NCI-H1092 (cell line): ENCODE measurements at places on chromosomes 13 and 19.

GRCh38 chr13:100803091-100803490 lies 128.5 kb upstream of the TMTC4 start:
- no peak for DNase-seq

DNA sequence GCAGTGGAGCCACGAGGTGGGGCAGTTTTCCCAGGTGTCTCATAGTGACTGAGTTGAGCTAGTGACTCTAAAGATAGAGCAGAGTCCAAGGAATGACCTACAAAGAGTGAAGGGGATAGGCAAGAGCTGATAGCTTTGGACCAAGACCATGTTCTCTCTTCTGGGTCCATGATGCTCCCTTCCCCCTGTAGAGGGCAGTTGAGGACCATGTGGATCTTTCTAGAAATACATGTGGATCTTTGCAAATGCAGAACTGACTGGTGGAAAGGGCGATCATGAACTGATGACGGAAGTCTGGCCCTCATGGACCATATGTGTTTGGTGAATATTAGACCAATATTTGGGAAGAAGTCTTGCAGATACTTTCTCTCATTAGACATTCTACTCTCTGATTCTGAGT lies 6.9 kb downstream of the PSG1 start:
- no peak for DNase-seq

GRCh38 chr13:28530729-28531076 lies 35.8 kb upstream of the FLT1 start:
- DNase-seq, result no peak

DNA sequence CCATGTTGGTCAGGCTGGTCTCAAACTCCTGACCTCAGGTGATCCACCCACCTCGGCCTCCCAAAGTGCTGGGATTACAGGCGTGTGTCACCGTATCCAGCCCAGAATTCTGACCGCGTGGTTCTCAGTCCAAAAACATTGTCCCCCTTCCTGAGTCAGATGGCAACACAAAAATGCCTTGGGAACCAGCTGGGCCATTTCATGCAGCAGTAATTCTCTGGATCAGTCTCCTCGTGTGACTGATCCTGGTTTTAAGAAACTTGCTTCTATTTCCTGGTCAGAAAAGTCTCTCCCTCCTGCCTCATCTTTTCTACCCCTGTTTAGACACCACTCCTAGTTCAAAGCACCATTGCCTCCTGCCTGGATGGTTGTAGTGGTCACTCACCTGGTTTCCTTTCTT lies 60.9 kb upstream of the USP29 start:
- no peak for DNase-seq

- DNase-seq, result no peak
Measured at GRCh38 chr19:30733826-30734550, 361.8 kb downstream of the ZNF536 start.

GRCh38 chr19:39411081-39411831 lies 1.2 kb upstream of the PLEKHG2 start:
- no peak for DNase-seq

GRCh38 chr19:8552810-8553209 lies 24.4 kb downstream of the MYO1F start:
- DNase-seq, result no peak

GRCh38 chr13:41122838-41123237 lies 9.8 kb downstream of the KBTBD6 start:
- DNase-seq, result no peak

DNA sequence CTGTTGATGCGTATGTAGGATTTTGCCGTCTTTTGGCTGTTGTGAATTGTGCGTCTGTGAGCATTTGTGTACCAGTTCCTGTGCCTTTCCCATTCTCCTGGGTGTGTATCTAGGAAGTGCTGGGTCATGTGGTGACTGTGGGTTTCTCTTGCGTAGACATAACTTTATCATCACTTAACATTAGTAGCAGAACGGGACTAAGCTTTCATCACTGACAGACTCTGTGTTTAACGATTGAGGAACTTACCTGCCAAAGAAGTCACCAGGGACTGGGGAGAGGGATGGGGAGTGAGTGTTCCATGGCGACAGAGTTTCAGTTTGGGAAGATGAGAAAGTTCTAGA lies 15.0 kb downstream of the FZR1 start:
- DNase-seq, result no peak

GRCh38 chr13:24865163-24865953 lies 101.4 kb downstream of the RNF17 start:
- no peak for DNase-seq

DNA sequence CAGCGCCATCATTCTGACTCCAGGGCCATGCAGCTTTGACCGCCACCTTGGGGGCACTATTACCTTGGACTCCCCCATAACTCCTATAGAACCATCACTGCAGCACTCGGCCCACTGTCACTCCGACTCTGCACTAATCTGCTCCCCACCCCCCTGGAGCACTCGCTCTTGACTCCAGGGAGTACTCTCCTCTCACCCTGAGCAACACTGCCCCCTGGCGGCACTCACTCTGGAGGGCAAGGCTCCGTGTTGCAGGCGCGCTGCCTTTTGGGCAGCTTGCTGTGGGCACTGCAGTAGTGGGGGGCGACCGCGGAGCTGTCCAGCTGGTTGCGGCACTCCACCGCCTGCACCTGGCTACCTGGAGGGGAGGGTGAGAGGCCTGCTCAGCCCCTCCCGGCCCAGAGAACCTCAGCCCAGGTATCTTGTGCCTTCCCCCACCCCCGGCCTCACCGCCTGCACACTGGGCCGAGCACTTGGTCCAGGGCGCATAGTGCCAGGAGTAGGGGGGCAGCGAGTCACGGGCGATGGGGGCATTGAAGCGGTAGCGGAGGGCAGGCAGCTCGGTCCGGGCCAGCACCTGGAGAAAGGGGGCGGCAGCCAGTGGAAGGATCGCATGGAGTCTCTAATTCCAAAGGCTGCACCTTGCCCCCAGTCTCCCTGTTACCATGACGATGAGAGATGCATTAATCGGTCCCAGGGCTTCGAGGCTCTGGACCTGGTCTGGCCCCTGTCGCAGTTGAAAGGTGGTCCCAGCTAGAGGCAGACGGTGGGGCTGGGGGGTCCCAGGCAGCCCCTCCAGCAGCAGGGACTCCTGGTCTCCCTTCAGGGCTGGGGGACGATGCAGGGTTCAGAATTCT lies 8.9 kb upstream of the MYO1F start:
- DNase-seq, result no peak

- no peak for DNase-seq
Measured at GRCh38 chr19:6738787-6739389, 592 bp upstream of the TRIP10 start.

GRCh38 chr13:83352391-83352790 lies 529.9 kb downstream of the SLITRK1 start:
- no peak for DNase-seq

GRCh38 chr19:39873385-39873784 lies 27.2 kb upstream of the FBL start:
- DNase-seq, result no peak

- DNase-seq, result no peak
Measured at GRCh38 chr13:113584870-113585671, 518 bp downstream of the TFDP1 start.

GRCh38 chr19:4597975-4598671 lies 38.6 kb upstream of the SEMA6B start:
- DNase-seq, result no peak

DNA sequence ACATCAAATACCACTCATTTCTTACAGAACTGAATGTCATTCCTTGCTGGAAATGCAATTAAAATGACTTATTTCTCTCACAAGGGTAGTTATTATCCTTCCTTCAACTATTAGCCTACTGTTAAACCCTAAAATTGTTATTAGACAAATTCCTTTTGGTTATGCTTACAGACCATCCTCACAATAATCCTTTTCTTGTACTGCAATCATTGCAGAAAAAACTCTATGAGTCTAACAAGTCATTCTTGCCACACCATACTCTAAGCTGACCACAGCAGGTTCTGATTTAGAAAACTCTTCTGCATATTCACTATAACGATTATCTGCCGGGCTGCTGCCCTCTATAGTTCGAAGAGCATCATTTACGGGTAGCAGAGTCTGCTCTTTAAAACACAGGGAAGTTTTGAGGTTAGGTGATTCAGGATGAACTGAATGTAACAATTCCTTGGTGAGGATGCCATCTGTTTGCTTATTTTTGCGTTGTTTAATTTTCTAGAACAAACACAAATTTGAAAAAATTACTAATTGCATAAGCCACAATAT lies 38.2 kb downstream of the MTMR6 start:
- no peak for DNase-seq

- no peak for DNase-seq
Measured at GRCh38 chr19:55300886-55301458, 17.2 kb downstream of the BRSK1 start.

DNA sequence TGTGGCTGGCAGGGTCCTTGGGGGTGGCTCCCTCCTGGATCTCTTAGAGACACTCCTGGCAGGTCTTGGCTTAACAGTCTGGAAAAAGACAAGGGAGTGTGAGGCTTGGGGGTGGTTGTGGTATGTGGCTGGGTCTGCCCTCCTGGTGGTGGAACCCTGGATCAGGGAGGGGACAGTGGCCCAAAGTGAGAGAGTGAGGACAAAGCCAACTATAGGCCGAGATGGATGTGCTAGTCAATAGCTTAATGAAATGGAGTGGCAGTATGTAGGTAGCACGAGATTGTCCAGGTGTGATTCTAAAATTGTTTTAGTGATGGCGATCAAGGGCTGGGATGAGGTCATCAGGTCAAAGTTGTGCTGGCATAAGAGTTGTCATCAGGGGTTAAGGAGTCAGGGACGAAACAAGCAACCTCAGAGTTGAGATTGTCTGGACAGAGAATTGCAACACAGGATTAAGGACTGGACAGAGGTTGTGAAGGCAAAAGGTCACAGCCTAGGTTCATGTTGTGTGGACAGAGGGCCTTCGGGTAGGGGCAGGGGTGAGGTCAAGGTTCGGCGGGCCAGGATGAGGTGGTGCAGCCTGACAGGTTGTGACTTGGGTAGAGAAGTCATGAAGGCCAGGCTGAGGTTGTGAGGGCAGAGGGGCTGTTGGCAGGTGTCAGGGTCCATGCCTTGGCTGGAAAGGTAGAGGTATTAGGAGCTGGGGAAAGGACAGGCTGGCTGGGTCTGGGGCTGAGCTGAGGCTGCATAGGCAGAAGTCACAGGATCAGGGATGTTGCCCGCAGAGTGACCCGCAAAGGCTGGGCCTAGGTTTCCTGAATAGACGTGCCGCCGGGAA lies 4.5 kb upstream of the RASAL3 start:
- DNase-seq, result no peak

DNA sequence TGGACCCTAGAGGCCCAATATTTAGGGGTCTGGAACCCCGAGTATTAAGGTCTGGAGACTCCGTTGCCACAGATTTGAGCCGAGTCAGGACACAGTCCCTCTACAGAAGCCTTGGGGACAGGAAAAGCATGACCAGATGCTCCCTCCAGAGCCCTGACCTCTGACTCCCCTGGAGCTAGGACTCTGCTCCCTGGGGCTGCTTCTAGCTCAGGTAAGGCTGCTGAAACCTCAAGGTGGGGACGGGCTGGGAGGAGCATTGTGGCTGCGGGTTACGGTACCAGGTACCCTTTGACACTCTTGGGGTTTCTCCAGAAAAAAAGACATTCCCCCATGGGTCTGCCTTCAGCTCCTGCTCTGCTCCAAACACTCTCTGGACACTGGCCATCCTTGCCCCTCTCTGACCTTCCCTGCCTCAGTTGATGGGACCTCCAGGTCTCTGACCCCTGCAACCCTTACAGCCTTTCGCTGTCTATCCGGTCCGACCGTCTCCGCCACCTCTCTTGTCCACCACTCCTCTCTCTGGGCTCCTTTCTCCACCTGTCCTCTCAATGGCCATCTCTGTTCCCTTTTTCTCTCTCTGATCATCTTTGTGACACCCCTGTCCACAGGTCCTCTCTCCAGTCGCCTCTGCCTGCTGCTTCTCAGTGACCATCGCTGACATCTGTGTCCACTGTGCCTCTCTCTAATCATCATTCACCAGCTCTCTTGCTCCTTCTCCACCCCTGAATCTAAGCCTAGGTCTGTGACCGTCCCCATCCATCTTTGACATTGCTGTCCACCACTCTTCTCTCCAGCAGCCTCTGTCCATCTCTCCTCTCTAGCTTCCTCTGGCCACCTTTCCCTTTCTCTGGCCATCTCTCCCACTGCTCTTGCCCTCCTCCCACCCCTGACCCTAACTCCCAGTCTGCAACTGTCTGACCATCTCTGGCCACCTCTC lies 1.4 kb downstream of the LRFN3 start:
- DNase-seq, result no peak

GRCh38 chr19:49475191-49475917 lies 1.3 kb downstream of the FLT3LG start:
- DNase-seq, result no peak

GRCh38 chr13:38518328-38518727 lies 168.5 kb upstream of the FREM2 start:
- DNase-seq, result no peak

GRCh38 chr13:61170856-61171255 lies 244.8 kb downstream of the PCDH20 start:
- no peak for DNase-seq

GRCh38 chr13:102698649-102698980 lies 3.8 kb upstream of the METTL21C start:
- DNase-seq, result no peak

DNA sequence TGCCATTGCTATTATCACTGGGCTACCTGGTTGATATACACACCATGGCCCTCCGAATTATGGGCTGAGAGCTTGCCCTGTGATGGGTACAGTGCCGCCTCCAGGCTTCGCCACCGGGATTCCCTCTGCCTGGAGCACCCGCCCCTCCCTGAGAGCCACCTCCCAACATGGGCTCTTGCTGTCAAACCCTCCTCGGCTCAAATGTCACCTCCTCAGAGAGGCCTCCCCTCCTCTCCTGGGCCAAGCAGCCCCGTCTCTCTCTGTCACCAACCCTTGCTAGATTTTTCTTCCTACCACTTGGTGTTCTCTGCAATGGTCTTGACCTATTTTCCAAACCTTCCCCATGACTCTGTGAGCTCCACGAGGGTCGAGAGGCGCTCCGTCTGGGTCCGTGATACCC lies 12.2 kb upstream of the TLE2 start:
- DNase-seq, result no peak

DNA sequence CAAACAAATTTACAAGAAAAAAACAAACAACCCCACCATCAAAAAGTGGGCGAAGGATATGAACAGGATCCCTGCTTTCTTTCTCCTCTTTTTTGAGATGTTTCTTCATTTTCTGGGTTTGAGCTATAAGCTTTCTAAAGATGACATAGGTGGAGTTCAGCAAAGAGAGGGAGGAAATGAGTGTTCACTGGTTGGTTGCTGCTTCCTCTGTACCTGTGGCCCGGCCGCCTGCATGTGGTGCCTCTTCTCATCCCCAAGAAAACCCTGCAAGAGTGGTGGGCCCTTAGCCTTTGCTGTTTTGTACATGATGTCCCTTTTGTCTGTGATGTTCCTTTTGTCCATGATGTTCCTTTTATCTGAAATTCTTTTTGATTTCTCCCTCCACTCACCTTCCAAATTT lies 178.4 kb upstream of the SERP2 start:
- DNase-seq, result no peak

DNA sequence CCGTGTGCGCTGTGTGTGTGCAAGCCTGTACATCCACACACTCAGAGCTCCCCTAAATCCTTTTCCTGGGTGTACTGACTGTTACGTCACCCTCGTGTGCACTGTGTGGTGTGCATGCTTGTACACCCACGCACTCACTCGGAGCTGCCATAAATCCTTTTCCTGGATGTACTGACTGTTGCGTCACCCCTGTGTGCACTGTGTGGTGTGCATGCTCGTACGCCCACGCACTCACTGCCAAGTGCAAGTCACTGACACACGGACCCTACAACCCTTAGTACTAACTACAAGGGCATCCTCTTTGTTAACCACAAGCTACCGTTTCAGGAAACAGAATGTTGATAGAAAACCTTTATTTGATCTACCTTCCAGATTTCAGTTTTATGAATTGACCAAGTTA lies 983.4 kb downstream of the EFNB2 start:
- DNase-seq, result no peak
